Stimulated activated CD8-positive, alpha-beta memory T cell treated with anti-CD3 and anti-CD28 coated beads, Interleukin-15, amount 100 ng/mL, for 24 hours (primary cell): ENCODE measurements at places on chromosomes 5 and 9.

- no peak for DNase-seq
Measured at GRCh38 chr5:142065273-142065672, 43.3 kb upstream of the NDFIP1 start.

- no peak for DNase-seq
Measured at GRCh38 chr9:111003182-111003581, 35.1 kb downstream of the LPAR1 start.

DNA sequence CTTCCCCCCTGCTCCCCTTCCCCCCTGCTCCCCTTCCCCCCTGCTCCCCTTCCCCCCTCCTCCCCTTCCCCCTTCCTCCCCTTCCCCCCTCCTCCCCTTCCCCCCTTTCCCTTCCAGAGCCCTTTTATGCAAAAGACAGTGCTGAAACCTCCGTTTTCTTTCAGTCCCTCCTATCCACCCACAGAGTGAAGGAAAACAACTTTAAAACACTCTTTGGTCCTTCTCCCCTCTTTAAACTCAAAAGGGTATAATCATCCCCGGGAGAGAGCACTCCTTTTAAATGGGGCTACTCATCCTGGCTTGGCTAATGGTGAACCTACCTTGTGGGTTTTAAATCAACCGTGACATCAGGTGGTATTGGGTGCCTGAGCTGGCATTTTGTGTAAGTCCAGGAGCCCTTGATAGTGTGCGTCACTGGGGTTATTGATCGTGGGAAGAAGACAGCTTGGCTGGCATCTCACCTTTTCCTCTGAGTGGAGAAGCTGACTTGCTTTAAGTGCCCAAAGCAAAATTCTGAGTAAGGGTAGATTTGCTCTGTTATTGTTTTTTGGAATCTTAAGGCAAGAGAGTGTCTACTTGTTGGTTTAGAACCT lies 2.7 kb downstream of the LARP1 start:
- DNase-seq: no peak

DNA sequence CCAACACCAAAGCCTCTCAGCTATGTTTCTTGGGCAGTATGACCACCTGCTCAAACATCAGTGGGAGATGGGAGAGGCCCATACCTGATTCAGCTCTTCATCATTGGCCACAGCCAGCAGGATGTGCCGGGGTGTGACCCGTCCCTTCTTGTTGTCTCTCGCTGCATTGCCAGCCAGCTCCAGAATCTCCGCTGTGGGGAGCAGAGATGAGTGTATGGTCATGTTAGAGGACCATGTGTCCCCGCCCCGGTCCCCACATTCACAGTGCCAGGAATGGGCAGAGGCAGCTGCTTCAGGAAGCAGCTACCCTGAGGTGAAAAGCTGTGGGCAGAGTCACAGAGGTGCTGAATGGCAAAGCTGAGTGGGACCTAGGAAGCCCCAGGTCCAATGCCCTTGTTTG lies 29.1 kb downstream of the MACROH2A1 start:
- DNase-seq: no peak

DNA sequence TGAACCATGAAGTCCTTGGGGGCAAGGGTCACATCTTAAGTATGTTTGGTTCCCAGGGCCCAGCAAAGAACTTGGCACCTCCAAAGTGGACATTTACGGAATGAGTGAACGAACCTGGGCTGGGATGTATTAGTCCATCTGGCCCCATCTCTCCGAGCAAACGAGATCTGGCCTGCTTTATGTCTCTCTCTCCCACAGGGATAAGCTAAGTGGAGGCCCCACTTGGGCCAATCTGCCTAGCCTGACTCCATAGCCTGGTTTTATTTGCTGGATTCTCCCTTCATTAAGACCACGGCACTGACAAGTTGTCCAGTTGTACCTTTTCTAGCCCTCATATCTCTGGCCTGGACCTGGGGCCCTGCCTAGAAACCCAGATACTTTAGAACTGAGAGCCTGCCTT lies 2.1 kb downstream of the TTLL11 start:
- no peak for DNase-seq
